ENCODE measurements at places on chromosomes 3 and 15.

DNA sequence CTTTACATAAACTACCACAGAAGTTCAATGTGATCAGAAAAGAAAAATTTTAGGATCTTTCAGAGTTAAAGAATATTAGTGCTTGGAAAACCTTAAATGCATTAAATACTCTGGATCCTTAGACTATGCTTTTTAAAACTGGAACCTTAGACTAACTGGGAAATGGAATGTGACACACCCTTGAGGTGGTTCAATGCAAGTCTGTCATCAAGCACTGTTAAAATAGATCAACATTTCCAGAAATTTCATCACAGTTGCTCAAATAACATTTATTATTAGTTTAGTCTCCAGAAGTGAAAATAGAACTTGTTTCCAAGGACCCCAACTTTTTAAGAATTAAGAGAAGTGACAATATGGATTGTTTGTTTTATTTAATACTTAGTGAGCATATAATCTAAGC lies 71.8 kb downstream of the GAP43 start:
- no peak for DNase-seq

DNA sequence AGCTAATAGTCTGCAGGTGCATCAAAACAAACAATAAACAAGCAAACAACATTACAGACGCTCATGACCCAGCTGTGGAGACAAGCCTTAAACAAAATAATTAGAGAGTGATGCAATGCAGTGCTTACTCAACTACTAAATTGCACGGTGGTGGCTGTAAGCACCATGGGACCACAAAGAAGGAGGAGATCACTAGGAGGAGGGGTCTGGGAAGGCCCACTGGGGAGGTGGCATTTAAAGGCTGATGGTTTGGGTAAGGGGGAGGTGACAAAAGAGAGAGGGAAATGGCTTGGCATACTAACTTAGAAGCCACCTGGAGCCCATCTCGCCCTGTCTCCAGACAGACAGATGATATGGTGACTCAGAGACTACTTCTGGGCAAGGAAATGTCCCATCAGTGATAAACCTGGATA lies 516.7 kb downstream of the FOXP1 start:
- no peak for DNase-seq

GRCh38 chr3:94234177-94234788 lies 171.4 kb downstream of the NSUN3 start:
- no peak for DNase-seq

GRCh38 chr3:58016710-58017109 lies 8.5 kb downstream of the FLNB start:
- no peak for DNase-seq

GRCh38 chr15:68330416-68330815 lies 52.9 kb downstream of the FEM1B start:
- DNase-seq: no peak

DNA sequence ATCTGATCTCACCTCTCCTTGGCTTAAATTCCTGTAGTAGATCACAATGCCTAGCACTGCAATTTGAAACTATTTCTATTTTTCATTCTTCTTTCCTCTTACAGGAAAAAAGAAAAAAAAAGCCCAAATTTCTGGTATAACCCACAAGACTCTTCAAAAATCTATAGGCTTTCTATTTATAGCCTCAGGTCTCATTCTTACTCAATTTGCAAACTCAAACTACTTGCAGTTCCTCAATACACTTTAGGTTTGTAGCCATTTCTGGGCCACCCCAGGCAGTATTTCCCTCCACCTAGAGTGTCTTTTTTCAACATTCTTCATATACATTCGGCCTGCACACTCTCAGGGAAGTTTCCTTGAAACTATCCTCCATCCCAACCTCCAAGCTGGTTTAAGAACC lies 169.0 kb downstream of the TBC1D5 start:
- no peak for DNase-seq

GRCh38 chr3:7190095-7190494 lies 329.2 kb downstream of the GRM7 start:
- DNase-seq: no peak
